Testis (tissue), 5 donors: ENCODE measurements at places on chromosomes 6 and 20.

DNA sequence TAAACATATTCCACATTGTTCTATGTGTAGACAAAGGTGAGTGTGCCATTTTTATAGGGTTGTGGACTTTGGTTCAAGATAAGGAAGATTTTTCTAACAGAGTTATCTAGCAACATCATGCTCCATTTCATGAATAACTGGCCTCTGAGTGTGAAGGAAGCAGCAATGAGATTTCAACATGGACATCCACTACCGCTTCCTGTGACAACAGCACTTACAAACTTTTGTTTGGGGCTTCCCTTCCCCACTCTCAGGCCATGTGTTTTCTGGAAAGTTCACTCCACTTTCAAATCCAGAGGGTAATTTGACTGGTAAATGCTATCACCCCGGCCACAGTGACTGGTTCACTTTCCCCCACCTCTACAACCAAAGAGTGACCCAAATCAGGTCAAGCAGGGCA is 38.1 kb upstream of the PROKR2 start:
- no peak for DNase-seq

GRCh38 chr6:45666846-45667245 is 289.1 kb upstream of the SUPT3H start:
- no peak for DNase-seq

DNA sequence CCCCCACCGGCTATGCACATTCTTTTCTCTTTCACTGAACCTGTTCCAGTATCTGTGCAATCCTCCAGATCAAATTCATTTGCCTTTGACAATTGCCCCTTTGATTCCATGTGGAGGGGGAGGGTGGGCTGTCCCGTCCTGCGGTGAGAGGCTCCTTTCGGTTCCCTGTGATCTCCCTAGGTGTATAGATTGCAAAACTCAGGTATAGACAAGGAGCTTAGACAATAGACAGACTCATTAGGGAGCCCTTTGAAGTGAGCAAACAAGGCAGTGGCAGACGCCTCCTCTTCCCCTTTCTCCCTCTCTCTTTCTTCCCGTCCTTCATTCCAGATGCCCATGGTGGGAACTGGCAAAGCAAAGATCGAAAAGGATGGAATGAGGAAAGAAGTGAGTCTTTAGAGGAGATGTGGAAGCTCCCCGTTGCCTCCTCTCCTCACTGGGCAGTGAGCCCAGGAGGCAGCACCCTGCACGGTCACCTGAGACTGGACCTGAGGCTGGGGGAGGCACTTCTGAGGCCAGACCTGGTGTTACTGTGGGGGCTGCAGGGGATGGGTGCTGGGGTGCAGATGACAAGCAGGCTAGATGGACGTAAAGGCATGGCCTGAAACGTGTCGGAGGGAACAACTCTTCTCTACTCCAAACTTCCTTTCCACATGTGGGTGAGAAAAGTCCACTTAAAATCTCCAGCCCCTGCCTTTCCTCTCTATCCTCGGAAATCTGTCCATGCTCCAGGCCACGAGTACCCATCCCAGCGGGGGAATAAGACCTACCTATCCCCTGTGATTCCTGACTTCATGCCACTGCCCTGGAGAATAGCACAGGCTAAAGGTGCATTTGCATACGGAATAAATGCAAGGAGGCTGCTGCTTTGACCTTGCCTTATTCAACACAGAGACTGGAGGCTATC is 256.6 kb upstream of the FOXQ1 start:
- DNase-seq = no peak

- no peak for DNase-seq
Measured at GRCh38 chr6:43773980-43774775, 4.2 kb downstream of the VEGFA start.

- no peak for DNase-seq
Measured at GRCh38 chr6:121499666-121500065, 64.2 kb downstream of the GJA1 start.

- DNase-seq = no peak
Measured at GRCh38 chr6:15296735-15297134, 50.9 kb downstream of the JARID2 start.

GRCh38 chr20:49695830-49696229 is 17.8 kb downstream of the B4GALT5 start:
- DNase-seq = no peak

GRCh38 chr6:158518191-158519127 is 41.4 kb upstream of the TMEM181 start:
- peak; percentile 66 for DNase-seq

DNA sequence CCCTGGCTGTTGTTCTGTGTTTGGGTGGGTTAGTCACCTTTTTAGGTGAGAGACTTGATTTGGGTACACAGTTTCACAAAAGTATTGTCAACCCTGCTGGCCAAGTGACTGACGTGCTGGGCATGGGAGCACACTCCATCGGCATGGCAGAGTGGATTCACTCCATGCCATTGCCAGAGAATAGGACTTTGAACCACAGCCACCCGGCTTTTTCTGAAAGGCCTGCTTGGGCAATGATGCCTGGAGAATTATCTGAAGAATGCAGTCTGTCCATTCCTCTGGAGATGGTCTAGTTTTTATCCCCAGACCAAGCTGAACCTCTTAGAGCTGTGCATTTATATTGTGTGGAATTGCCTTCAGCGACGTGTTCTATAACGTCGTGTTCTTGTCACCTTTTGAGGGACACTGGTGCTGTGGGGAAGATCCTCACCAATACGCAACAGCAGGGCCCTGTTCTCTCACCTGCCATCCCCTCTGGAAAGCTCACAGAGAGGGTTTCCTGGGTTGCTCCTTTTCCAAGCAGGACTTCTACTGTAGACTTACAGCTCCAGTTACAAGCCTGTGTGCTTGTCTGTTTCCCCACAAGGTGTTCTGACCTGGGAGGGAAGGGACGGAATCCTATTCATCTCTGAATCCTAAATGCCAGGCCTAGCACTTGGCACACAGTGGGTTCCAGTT is 183.4 kb upstream of the AKAP12 start:
- DNase-seq = no peak

DNA sequence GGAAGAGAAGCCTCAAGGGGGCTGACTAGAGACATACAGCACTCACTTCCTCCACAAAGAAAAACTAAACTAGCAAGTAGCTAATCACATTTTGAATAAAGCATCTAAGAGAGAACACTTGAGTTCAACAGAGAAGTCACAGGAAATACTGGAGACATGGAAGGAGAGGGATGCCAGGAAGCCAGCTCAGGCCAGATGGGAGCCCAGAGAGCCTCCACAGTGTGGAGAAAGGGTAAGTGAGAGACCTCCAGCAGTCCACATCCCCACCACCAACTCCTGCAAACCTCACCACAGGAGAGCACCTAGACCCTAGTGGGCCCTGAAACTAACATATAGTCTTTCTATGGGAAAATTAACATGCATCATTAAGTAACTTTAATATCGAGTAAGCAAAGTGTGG is 79.2 kb downstream of the EPM2A start:
- DNase-seq = no peak

- DNase-seq = no peak
Measured at GRCh38 chr20:13222319-13222716, 1.2 kb downstream of the ISM1 start.

DNA sequence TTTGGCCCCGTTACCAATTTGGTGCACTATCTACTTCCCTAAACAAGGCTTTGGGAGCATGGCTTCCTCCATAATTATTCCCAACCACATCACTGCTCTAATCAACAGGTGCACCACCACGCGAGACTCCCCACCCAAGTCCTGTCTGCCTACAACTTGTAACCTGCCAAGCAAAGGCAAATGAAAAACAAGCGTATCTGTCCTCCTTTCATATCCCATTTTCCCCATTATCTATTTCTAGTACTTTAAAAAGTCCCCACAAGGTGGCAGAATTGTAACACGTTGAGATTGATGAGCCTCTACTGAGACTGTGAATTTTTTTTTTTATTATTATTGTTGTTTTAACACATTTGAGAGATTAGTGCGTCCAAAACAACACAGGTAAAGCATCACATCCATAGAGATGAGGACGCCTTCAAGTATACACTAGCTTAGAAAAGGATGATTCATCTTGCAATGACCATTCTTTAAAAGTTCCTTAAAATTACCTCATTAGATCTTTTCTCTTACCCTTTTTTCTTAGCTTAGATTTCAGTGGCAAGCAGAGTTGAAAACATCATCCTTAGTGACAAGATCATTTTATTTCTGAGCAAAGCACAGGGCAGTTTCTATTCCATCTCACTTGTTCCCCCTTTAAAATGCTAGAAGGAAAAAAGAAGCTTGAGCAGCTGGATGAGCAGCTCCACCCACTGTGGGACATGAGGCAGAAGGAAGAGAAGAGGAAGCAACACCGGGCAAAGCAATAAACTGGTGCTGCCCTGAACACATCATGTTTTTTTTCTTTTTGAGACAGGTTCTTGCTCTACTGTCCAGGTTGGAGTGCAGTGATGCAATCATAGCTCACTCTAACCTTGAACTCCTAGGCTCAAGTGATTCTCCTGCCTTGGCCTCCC is 210.8 kb downstream of the ARHGAP18 start:
- DNase-seq = no peak

- peak; percentile 49 for DNase-seq
Measured at GRCh38 chr6:31702405-31702818, 712 bp downstream of the ABHD16A start.

DNA sequence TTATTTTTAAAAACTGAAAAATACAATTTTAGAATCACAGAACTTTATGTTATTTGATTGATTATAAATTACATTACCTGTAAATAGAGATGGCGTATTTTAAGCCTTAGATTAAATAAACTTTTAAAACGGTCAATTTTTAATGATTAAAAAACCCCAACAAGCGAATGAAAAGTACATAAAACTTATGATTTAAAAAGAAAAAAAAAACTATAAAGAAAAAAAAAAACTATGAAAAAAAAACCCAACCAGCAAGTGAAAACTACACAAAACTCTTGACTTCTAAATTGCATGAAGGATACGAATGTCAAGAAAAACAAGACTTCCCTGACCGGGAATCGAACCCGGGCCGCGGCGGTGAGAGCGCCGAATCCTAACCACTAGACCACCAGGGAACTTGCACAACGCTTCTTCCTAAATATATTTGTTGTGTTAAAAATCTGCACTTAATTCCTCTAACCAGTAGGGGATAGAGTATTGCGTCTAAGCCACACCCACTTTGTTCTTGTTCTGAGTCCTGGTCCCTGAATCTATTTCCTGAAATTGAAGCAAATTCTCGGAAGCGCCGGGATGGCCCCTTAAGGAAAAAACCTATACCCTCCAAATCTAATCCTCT is 10.7 kb upstream of the NCOA7 start:
- DNase-seq = peak; percentile 88

- no peak for DNase-seq
Measured at GRCh38 chr6:152054441-152054840, 247.0 kb downstream of the ESR1 start.

- no peak for DNase-seq
Measured at GRCh38 chr6:144606083-144606482, 320.9 kb downstream of the UTRN start.

DNA sequence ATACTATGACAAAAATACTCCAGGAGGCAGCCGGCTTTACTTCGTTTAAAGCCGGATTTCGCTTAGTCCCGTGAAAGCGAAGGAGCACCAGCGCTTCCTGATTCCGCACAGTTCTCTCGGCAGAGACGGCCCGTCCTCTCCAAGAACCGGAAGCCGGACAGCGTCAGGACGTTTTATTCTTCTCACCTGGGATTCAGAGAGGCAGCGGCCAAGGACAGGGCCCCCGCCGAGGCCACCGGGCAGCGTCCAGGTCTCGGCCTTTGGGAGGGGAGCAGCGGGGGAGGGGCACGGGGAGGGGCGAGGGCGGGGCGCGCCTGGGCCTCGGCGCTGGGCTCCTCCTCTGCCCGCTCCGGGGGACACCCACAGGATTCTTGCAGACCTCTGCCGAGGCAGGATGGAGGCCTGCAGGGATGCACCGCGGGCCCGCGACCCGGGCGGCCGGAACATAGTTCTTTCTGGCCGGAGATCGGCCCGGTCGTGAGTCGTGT is 2.8 kb upstream of the DIDO1 start:
- DNase-seq = peak; percentile 82

- DNase-seq = no peak
Measured at GRCh38 chr6:43334466-43335095, 26.0 kb upstream of the CRIP3 start.

DNA sequence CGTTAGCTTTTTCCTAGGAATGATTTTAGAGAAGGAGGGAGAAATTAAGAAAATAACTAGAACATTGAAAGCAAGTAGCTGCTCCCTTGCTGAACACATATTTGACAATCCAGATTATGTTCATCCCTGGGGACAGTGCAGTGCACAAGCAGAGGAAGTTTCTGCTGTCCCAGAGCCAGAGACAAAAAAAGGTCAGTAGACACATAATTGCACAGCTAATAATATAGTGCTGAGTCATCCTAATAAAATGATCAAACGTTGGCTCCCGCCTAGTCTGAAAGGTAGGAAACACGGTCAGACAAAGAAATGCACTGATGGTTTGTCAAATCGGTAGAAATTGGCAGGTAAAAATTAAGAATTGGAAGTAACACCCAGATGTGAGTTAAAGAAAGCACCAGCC is 21.7 kb upstream of the SSTR4 start:
- DNase-seq = no peak

DNA sequence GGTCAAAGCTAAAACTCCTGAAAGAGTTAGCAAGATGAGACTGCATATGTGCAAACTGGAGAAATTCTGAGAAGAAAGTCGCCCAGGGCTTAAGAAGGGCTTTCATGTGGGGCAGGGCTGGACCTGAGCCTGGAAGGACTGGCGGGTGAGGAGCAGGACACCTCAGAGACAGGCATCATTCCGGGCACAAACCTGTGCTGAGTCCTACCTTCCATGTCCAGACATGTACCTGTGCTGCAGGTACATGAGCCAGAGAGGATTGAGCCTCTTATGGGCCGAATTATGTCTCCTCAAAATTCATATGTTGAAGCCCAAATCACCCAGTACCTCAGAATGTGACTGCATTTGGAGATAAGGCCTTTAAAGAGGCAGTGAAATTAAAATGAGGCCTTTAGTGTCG is 171.0 kb downstream of the QRSL1 start:
- no peak for DNase-seq

- DNase-seq = no peak
Measured at GRCh38 chr6:105075210-105075609, 104.6 kb downstream of the POPDC3 start.

- no peak for DNase-seq
Measured at GRCh38 chr6:36809941-36810803, 29.1 kb downstream of the CPNE5 start.

GRCh38 chr6:122832459-122832858 is 43.4 kb downstream of the SMPDL3A start:
- no peak for DNase-seq

DNA sequence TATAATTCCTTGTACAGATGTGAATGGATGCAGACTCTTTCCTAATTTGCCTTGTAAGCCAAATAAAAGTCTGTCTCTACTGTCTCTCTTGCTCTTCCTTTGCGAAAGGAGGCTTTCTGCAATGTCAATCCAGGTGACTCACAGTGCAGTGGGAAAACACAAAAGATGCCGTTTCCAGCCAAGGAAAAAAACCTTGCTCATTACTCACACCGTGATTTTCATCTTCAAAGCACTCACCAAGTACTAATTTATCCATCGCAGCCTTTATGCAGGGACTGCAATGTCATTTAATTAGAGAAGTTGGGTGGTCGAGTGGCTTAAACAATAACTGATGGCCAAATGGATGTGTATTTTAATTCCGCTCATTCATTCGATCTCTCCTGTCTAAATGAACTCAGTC is 23.8 kb downstream of the SAYSD1 start:
- DNase-seq = no peak
